ENCODE measurements at places on chromosomes 5 and 9.

DNA sequence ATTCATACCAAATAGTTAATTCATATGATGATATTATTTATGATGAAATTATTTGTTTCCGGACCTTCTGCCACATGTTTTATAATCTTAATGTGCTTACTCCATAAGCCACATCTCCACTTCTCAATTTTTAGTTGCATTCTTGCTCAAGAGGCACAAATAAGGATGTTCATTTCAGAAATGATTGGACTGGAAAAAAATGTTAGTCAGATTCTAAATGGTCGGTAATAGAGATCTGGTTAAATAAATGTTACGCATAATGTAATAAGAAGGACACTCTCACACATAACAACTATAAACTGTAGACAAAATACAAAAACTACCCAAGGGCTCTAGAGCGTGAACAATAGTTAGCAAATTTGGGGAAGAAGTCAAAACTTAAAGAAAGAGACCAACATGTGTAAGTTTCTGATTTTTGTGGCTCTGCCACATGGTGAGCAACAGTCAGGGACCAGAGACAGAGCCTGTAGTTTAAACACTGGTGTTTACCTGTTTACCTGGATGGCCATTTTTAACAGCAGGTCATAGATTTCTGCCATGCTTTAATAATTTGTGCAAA is 554.3 kb upstream of the CLINT1 start:
- no peak for DNase-seq

GRCh38 chr9:23941051-23941450 is 115.0 kb upstream of the ELAVL2 start:
- DNase-seq = no peak

GRCh38 chr5:68545636-68546295 is 330.2 kb downstream of the PIK3R1 start:
- no peak for DNase-seq

GRCh38 chr5:139063664-139064054 is 134.5 kb downstream of the SIL1 start:
- DNase-seq = no peak

- DNase-seq = no peak
These were observed 30.4 kb downstream of the IRF1 start for GRCh38 chr5:132459983-132460838.

DNA sequence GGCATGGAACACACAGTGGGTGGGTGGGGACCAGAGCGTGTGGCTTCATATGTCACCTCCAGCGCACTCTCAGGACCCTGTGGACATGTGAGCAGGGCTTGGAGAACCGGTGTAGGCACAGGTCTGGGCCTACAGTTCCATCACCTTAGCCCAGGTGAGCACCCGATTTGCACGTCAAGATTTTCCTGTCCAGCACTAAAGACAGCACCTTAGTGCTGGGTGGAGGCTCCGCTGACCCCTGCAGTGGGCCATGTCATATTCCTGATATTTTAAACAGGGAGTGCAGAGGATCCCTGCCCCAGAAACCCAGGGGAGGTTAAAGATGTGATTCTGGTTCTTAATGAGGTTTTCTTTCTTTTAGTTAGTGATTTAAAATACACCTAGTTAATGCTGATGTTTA is 356.0 kb upstream of the IRX4 start:
- no peak for DNase-seq

- DNase-seq = no peak
These were observed 71.9 kb downstream of the MAP1B start for GRCh38 chr5:72179028-72179815.

- no peak for DNase-seq
These were observed 19.5 kb downstream of the TRIM32 start for GRCh38 chr9:116706310-116707290.

DNA sequence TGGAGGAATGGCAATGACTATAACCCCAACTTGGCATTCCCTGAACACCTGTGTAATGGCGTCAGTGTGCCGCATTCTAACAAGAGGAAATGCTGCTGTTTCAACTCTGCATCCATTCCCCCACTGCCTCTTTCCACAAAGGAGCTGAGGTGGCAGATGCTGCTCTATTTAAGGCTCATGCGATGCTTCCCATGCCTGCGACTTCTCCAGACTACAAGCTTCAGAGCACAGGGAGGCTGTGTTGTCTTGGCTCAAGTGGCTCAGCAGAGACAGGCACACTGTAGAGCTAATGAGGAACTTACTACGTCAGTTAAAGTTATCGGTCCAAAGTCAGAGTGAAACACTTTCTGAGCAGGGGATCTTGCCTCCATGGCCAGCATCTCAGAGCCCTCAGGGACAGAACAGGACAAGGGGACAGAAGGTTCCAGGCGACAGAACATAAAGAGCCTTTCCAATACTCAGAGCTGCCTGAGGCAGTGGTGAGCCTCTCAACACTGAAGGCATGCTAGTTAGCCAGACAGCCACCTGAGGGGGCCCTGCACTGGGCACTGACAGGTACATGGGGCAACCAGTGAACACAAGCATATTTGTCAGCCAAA is 21.8 kb downstream of the TNIP1 start:
- no peak for DNase-seq

- DNase-seq = no peak
These were observed 235.8 kb downstream of the TMEM38B start for GRCh38 chr9:105930011-105930627.

DNA sequence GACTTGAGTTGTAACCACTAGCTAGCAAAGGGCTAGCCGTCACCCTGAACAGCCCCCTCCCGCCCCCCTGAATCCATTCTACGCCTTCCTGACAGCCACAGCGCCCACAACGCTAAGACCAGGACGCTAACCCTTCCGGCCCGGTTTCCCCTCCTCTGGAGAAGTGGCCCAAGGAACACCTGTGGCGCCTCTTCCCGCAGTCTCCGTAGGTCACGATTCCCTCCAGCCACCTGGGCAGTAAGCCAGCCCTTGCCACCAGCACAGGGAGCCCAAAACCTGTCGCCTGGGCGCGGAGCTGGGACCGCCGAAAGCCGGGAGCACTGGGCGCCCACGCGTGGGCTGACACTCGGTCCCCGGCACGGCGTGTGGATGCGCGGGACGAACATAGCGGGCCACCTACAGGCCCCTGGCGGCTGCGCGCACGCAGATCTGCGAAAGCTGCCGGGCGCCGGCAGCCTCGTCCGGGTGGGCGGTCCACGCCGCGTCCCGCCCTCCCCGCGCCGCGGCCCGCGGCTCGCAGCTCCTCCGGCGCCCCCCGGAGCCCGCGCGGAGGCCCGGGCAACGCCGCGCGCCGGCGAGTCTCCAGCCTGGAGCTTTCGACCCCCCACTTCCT is 596 bp downstream of the IRF1 start:
- peak; percentile 15 for DNase-seq

GRCh38 chr5:157217289-157218024 is 36.8 kb downstream of the ITK start:
- no peak for DNase-seq

DNA sequence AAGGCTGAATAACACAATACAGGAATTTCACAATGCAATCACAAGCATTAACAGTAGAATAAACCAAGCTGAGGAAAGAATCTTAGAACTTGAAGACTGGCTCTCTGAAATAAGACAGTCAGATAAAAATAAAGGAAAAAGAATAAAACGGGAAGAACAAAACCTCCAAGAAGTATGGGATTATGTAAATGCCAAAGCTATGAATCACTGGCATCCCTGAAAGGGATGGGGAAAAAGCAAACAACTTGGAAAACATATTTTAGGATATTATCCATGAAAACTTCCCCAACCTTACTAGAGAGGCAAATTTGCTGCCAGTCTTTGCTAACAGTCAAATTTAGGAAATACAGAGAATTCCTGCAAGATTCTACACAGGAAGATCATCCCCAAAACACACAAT is 157.9 kb downstream of the ALDH1A1 start:
- no peak for DNase-seq

DNA sequence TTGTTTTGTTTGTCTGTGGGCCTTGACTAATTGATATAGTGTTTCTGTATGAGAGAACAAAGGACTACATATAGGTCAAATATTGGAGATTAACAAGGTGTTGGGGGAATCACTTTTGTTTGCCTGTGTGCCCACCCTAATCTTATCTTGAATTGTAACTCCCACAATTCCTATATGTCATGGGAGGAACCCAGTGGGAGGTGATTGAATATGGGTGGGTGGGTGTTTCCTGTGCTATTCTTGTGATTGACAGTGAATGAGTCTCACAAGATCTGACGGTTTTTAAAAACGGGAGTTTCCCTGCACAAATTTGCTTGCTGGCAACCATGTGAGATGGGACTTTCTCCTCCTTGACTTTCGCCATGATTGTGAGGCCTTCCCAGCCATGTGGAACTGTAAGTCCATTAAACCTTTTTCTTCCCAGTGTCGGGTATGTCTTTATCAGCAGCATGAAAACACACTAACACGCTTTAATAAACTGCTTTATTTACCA is 64.9 kb upstream of the HSPB3 start:
- no peak for DNase-seq

DNA sequence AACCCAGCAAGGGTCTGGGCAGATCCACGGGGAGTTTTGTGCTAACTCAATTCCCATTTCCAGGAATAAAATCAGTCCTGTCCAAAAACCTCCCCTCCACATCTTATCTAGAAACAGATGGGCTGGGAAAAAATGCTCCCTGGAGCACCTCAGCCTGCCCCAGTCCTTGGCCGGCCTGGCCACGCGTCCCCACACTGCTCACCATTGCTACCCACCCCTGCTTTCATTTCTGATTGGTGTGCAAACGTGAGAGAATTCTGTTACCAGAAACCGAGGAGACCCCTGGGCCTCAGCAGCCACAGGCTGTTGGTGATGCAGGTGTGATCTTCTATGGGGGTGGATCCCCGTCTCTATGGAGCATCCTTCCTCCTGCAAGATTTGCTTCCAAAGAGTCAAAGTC is 38.0 kb upstream of the OLFM1 start:
- DNase-seq = no peak

GRCh38 chr9:92756792-92757191 is 7.8 kb downstream of the BICD2 start:
- no peak for DNase-seq

- no peak for DNase-seq
These were observed 11.6 kb upstream of the RETREG1 start for GRCh38 chr5:16628376-16628775.

- DNase-seq = peak; percentile 6
These were observed 536 bp downstream of the FEM1C start for GRCh38 chr5:115544043-115544435.

GRCh38 chr9:109588415-109588814 is 90.3 kb upstream of the PTPN3 start:
- DNase-seq = no peak

- no peak for DNase-seq
These were observed 11.5 kb upstream of the MYOT start for GRCh38 chr5:137856201-137856600.
